ENCODE measurements at places on chromosomes 12 and 14.

DNA sequence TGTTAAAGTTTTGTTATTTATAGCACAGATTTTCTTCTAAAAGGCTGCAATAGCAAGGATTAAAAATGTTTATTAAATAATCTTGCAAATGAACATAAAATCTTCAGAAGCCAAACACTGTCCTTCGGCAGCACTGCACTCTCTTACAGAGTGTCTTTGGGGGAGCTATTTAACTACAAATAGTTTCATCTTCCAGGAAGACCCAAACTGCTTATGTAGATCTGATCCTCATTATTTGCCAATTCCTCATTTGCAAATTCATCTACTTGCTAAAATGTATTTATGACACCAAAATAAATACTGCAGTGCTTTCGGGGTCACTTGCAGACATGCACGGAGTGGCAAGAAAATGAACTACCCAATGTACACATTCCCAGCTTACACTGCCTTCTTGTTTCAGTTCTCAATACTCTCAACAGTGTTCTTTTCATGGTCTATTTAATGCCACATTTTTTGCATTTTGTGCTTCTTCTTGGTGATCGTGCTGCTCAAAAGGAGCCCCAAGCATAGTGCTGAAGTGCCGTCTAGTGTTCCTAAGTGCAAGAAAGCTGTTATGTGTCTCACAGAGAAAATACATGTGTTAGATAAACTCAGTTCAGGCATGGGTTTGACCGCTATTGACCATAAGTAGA is 128.1 kb downstream of the PRKD1 start:
- no peak for DNase-seq

DNA sequence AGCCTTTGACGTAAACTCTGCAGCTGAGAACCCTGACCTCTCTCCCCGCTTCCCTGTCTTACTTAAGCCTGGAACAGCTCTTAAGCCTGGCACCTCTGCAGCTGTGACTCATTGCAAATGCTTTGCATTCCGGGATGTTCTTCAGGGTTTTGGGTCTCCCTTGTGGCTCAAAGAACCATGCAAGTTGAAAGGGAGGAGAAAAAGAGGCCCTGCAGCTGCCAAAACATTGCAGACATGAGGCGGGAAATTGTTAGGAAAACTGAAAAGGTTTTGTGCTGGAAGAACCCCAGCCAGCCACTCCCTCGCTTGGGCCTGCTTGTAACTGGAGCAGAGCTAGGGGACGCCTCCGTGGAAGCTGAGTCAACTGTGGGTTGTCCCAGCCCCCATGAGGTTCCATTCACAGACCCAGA is 60.2 kb upstream of the FERMT2 start:
- DNase-seq, result no peak

DNA sequence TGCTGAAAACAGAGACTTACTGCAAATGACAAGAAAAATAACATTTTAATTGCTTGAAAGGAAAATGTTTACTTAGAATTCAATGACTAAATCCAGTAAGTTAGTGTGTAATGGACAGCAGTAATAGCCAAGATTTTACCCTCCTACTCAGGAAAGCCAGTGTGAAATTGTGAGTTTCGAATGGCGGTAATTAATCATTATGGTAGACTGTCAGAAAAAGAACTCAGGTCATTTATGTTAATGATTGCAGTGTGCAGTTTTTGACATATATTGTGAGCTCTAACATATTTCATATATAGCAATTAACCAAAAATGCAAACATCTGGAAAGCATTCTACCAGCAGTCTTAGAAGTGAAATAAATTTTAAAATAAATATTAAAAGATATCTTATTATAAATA is 60.3 kb downstream of the PDZRN4 start:
- no peak for DNase-seq

DNA sequence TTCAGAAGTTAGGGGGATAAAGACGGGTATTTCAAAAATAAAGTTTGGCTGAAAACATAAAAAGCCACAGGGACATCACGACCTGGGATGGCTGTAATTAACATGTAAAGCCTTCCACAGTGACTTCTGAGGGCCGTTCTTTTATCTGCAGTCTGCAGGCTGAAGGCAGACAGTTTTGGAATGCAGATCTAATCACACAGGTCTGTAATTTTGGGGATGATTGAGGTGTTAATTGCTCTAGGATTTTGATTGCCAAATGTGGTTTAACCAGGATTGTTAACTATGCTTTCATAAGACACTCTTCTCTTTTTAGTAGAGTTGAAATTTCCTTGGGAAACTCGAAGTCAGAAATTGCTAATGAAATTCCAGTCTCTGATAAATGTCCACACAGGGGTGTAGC is 355.5 kb downstream of the ATP23 start:
- no peak for DNase-seq

GRCh38 chr14:101474563-101475455 is 86.5 kb upstream of the DIO3 start:
- DNase-seq, result no peak

DNA sequence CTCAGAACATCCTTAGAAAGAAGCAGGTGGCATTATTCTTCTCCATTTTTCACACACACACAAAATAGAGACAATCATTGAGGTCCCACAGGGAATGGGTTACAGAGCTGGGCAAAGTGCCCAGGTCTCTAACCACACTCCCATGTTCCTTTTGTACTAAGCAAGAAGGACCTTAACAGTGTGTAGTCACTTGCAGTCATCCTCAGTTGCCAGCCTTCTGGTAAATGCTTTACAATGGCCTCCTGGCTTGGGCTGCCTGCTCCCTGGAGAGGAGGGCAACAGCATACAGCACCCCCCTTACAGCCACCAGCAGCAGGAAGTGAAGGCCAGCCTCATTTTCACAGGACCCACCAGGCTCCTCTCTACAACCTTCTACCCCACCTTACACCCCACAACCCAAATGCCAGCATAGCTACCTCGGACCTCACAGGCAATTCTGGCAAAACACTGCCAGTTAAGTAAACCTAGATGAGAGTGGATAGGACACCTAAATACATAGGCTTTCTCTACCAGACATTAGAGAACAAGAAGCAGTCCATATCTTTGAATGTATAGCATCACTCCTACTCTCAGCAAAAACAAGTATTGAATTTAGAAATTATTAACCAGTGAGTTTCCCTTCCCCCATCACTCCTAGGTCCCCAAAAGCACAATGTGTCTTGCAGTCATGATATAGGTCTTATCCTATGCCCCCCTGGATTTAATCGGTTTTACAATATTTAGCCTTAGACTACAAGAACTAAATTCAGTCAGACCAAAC is 88.1 kb downstream of the PPP2R5E start:
- DNase-seq, result no peak

GRCh38 chr12:53482626-53483168 is 16.6 kb downstream of the MAP3K12 start:
- no peak for DNase-seq

DNA sequence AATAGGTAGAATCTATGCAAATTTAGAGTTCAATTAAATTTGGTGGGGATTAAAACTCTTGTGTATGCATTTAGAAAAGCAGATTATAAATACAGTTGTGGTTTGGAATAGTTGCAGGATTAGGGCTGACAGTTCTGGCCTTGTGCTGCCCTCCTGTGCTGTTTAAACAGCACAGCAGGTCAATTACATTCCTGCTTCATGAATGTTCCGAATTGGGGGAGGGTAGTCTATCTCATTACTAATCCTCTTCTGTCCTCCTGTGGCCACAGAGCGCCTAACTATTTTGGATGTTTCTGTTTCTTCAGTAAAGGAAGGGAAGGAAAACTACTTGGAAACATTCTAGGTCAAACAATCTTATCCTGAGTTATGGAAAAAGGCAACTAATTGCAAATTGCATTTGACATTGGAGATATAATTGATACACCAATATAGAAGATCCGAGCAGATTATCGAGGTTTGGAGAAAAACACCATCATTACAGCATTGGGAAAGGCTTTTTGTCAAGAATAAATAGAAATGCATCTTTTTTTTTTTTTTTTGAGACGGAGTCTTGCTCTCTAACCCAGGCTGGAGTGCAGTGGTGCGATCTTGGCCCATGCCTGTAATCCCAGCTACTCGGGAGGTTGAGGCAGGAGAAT is 8.7 kb upstream of the GPR19 start:
- DNase-seq, result no peak

- no peak for DNase-seq
Measured at GRCh38 chr12:125070112-125070511, 4.9 kb downstream of the AACS start.

GRCh38 chr14:58258156-58258555 is 13.5 kb downstream of the PSMA3 start:
- no peak for DNase-seq

DNA sequence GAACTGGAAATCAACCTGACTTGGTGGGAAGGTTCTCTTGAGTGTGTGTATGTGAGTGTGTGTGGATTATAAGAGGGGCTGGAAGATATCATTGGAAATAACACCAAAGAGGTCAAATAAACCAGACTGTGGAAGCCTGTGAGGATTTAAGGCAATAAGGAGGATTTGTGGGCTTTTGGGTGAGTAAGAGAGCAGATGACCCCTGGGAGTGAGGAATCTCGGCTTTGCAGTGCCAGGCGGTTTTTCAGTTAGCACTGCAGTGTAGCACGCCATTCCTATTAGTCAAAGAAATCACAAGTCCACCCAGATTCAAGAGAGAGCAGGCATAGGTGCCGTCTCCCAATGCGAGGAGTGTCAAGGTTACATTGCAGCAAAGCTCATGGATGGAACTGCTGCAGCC is 63.3 kb downstream of the CALM1 start:
- DNase-seq, result no peak

DNA sequence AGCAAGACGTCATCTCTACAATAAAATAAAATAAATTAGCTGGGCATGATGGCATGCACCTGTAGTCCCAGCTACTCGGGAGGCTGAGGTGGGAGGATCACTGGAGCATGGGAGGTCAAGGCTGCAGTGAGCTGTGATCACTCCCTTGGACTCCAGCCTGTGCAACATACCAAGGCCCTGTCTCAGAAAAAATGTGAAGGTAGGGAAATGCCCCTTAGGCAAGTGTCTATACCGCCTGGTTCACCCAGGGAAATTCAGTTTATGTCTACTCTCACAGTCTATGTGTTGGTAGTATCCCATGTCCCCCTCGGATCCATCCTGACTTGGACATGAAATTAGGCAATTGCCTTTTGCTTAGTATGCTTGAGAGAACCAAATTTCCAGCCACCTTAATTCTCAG is 88.4 kb upstream of the TMEM132C start:
- DNase-seq, result no peak

Measured in stimulated activated naive CD8-positive, alpha-beta T cell treated with anti-CD3 and anti-CD28 coated beads, Interleukin-15, Interleukin-2, amounts not matched to agents 100 U/mL and 50 U/mL, for 24 hours (primary cell).